CD4-positive, alpha-beta T cell treated with Interferon gamma for 1 hour (primary cell): ENCODE measurements at places on chromosomes 13 and 19.

DNA sequence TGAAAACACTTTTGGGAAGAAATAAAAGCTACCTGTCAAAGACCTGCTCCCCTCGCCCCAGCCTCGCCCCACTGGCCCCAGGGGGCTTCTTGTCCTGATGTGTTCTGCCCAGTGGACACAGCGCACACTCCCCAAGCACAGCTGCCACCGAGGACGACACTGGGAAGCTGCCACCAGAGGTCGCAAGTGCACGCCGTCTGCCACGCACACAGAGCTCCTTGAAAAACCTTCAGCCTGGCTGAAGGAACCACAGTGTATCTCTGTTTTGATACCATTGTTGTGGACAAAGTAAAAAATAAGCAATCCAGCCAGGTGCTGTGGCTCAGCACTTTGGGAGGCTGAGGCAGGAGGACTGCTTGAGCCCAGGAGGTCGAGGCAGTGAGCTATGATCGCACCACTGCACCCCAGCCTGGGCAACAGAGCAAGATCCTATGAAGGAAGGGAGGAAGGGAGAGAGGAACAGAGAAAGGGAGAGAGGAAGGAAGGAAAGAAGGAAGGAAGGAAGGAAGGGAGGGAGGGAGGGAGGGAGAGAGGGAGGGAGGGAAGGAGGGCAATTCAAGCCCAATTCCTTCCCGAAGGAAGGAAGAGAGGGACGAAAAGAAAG is 57.3 kb downstream of the CEBPG start:
- peak; percentile 42 for DNase-seq

- DNase-seq: no peak
These were observed 225.8 kb upstream of the SLC10A2 start for GRCh38 chr13:103291798-103292572.

DNA sequence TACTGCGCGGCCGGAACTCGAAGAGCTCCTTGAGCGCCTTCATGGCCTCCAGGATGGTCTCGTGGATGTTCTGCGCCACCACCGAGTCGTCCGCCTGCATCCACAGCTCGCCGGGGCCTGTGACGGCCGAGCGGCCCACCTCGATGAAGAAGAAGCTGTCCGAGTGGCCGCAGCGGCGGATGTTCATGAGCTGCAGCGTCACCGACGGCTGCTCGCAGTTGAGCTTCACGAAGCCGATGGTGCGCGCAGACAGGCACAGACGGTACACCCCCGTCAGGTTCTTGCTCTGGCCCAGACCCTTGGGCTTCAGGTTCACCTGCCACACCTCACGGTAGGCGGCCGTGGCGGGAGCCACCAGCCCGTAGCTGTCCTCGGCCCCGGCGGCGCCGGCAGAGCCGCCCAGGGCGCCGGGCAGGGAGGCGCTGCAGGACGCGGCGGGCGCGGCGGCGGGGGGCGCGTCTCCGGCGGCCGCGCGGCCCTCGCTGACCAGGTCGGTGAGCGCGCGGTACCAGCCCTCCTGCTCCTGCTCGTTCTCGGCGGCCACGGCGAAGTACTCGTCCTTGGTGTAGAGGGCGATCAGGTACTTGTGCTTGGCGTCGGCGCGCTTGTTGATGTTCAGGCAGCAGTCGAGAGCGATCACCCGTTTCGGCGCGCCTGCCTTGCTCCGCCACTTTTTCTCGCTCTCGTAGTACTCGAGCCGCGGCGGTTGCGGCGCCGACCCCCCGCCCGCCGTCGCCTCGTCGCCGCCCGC is 1.1 kb downstream of the IRS2 start:
- DNase-seq: peak; percentile 50

DNA sequence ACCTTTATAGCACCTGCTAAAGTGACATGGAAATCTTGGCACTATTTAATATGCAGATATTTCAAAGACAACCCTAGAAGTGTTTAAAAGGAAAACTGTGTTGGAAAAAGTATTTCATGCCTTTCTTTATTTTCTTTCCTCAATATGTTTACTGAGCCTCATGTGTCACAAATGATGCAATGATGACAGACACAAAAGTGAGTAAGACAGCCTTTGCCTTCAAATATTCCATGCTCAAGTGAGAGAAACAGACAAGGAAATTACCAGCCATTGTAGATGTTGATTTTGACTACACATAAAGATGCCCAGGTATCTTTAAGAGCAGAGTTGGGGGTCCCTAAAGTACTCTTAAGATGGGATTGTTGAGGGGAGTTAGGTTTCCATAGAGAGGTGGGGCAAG is 48.0 kb upstream of the TPP2 start:
- DNase-seq: no peak

DNA sequence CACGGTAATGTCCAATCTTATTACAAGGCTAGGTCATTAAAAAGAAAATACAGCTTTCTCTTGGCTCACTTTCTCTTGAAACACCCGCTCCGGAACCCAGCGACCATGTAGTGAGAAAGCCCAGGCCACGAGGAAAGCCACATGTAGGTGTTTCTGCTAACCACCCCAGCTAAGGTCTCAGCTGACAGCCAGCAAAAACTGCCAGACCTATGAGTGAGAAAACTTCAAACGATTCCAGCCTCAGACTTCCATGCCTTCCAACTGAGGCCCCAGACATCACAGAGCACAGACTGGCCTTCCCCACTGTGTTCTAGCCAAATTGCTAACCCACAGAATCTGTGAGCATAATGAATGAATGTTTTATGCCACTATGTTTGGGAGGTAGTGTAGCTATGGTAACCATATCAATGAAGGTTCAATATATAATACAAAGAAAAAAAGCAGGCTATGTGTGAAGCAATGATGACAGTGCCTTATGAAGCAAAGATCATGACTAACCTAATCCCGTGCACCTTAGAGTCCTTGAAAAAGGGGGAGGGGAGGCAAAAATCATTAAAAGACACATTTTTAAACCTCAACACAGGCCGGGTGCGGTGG is 11.9 kb upstream of the TPTE2 start:
- no peak for DNase-seq

DNA sequence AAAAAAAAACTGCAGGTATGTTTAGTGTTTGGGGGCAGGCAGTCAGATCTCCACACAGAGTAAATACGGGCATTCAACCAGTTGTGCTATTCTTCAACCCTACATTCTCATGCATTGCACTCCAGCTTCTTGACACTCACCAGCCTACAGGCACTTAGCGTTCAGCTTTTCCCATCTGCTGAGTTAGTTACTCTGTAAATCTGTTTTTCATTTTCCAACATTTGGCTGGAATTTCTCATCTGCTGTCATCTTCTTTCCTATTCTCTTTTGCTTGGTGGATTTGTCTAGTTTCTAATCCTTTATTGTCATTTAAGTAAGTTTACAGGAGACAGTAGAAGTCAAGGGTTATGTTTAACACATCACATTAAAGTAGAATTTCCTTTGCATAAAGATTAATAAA is 1318.9 kb downstream of the OLFM4 start:
- no peak for DNase-seq

GRCh38 chr13:25571237-25571636 is 199.5 kb downstream of the ATP8A2 start:
- DNase-seq: no peak

- DNase-seq: no peak
These were observed 319.5 kb upstream of the OBI1 start for GRCh38 chr13:78978381-78978998.

DNA sequence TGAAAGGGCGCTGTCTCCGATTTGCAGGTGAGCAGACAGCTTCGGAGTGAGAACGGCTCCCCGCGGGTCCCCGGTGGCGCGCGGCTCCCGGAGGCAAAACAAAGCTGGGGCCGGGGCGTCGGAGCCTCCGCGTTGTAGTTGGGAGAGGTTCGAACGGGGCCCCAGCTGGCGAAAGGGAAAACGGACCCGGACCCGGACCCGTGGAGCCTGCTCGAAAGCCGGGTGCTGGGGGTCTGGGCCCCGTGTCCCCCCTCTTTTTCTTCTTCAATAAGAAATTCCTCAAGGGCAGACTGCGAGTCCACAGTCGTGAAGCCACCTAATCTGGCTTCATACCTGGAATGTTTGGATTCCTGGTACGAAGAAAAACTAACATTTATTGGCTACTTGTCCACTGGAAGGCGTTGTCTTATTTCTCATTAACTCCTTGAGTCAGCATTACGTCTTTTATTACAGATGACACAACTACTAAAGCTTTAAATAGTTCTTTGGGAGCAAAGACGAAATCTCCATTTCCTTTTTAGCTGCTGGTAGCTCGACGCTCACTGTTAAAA is 632 bp upstream of the MTIF3 start:
- no peak for DNase-seq

- no peak for DNase-seq
These were observed 443 bp downstream of the TBXA2R start for GRCh38 chr19:3606174-3606689.

- DNase-seq: no peak
These were observed 54.1 kb downstream of the DNAJC15 start for GRCh38 chr13:43077461-43077860.
